ENCODE measurements at places on chromosomes 5 and 9. TPM values are rescaled to one million over a fixed set of nuclear protein-coding genes. Genes with fewer than 3 reads are reported as not detected.

Gene TRUB2
- total RNA-seq, result 22.4 TPM

Gene PCA3
- 0.20 TPM for total RNA-seq

Gene SLCO6A1
- total RNA-seq, result not detected

Gene SLC22A4
- total RNA-seq, result 2.4 TPM

Gene ENHO
- total RNA-seq, result not detected

Gene JAKMIP2
- total RNA-seq, result not detected

Gene RNF208
- 0.22 TPM for total RNA-seq

Gene PLPPR1
- total RNA-seq, result under 0.01 TPM

Gene GSN
- total RNA-seq, result 159 TPM

Gene YTHDC2
- total RNA-seq, result 37.1 TPM

Gene C5orf58
- total RNA-seq, result not detected

Gene CRHBP
- total RNA-seq, result not detected

Gene SLC6A3
- total RNA-seq, result not detected

Gene TLX3
- not detected for total RNA-seq

Gene OLFML2A
- 2.2 TPM for total RNA-seq

Gene LURAP1L
- 1.7 TPM for total RNA-seq
